ENCODE measurements at places on chromosomes 16 and 17. TPM values are rescaled to one million over a fixed set of nuclear protein-coding genes. Genes with fewer than 3 reads are reported as not detected.

GRCh38 chr16:61730997-61731396, 305.2 kb downstream of the CDH8 start:
- no peak for DNase-seq

DNA sequence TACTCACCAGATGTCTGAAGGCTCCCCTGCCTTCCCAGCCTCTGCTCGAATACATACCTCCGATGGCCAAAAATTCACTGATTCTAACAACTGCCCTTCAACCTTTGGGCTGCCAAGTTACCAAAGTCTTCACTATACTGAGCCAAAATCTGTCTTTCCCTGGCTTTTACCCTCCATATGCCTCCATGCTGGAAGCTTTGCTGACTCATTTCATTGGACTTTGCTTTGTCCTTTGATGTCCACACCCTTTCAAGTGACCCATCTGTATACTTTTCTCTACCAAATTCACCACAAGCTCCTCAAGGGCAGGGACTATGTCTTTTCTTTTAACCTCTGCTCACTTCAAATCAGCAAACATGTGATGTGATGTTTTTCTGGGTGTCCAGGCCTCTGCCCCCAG, 21.0 kb upstream of the MTMR4 start:
- no peak for DNase-seq

- DNase-seq, result peak; percentile 47
Observed at GRCh38 chr16:66717112-66717675, 20.7 kb upstream of the CMTM4 start.

GRCh38 chr16:73599870-73600269, 551.9 kb upstream of the ZFHX3 start:
- DNase-seq, result no peak

GRCh38 chr17:74262601-74263000, 11.4 kb upstream of the DNAI2 start:
- no peak for DNase-seq

- DNase-seq, result no peak
Observed at GRCh38 chr16:69589434-69590269, 23.9 kb downstream of the NFAT5 start.

DNA sequence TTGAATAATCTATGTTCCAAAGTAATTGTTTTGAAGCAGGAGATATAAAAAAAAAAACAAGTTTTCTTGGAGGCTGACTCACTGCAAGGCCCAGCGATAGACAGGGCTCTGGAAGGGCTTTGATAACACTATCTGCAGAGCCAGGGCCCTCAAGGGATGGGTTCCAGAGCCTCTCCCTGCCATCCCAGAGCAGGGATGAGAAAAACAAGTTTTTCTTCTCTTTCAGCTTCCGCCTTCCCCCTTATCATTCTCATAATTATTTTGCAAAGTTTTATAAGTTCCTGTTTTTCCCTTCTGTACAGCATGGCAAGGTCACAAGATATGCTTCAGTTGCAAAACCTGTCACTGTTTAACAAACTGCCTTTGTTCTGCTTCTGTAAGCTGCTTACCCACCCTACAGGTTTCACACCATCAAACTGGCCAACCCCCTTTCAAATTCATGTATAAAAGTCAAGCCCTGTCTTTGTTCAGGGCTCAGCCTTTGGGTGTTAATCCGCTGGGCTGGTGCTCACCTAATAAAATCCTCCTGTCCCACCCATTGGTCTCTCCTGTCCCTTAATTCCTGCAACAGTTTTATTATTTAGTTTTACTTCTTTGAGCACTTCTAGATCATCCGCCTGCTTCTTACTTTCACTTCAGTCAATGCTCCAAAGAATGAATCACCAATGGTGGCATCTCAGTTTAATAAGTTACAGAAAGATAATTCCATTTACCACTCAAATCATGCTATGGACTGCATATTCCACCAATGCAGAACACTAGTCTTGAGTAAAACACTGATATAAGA, 5.6 kb upstream of the THUMPD1 start:
- no peak for DNase-seq

GRCh38 chr17:82369211-82369610, 2.4 kb upstream of the UTS2R start:
- DNase-seq, result no peak

- no peak for DNase-seq
Observed at GRCh38 chr17:31495022-31495885, 103.8 kb downstream of the RAB11FIP4 start.

- DNase-seq, result no peak
Observed at GRCh38 chr16:53678756-53679343, 24.8 kb downstream of the RPGRIP1L start.

DNA sequence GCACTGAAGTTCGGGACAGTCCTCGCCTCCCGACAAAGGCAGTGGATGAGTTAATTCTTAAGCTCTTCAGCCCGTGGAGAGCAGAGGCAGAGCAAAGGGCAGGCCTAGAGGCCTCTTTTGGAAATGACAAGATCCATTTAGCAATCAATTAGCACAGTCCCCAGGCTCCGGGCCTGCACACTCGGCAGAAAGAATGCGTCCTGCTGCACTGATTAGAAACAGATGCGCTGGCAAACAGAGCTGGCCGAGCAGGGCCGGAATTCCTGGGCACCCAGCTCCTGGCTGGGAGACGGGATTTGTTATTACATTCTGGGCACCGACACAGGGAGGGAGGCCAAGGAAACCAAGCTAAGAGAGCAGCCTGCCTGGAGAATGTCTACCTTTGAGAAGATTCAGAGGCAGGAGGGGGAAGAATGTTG, 162.9 kb downstream of the COPRS start:
- no peak for DNase-seq

GRCh38 chr17:79620207-79621038, 9.6 kb upstream of the RBFOX3 start:
- DNase-seq, result no peak

GRCh38 chr17:29078183-29079045, 35.5 kb downstream of the PIPOX start:
- DNase-seq, result no peak

DNA sequence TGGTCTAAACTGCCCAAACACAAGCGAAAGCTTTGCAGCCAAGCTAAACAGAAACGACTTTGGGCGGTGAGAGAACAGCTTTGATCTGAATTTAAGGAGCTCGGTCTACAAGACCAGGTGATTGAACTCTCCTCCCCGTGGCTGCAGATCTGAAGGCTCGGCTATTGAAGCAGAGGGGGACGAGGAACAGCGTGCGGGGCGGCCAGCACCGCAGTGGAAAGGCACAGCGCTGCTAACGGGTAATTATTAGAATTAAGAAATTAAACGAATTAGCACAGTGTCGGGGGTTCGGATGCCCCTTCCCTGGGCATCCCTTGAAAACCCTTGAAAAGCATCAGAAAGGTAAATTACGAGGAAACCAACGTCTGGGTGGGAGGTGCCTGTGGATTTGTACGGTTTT, 431 bp downstream of the TEKT3 start:
- no peak for DNase-seq

- no peak for DNase-seq
Observed at GRCh38 chr16:57091200-57091974, 996 bp upstream of the CPNE2 start.

DNA sequence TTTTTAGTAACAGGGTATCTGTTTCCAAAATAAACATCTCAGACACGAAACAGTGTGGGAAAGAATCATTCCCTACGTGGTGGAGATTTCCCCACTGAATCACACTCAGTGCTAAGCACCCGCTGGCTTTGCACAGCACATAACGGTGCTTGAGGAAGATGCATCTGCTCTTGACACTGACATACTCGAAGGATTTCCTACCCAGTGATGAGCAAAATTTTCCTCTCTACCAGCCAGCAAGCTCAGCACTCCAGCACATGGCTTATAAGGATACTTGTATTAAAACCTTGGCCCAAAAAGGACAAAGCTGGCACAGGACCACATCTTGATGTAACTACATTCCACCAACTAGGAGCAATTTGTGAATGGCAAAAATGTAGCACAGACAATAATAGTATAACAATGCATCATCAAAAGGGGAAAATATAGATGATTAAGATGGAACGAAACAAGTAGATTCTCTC, 59.0 kb downstream of the ANKFY1 start:
- no peak for DNase-seq

DNA sequence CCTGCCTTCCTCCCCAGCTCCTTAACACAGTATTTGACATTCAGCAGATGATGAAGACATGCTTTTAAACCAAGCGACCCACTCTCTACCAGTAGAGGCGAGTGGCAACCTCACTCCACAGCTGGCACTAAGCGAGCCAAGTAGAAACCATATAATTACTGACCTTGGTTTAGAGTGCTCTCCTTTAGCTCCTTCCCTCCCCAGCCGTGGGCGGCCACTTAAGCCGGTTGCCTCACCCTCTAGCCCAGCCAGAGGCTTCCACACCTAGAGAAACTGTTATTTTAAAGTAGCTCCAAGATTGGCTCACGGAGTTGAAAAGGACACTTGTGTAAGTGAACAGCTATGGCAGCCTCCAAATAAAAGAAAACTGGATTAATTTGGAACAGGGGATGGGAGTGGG, 109.1 kb upstream of the CRHR1 start:
- no peak for DNase-seq

GRCh38 chr16:68450741-68451255, 2.5 kb upstream of the SMPD3 start:
- DNase-seq, result no peak

- DNase-seq, result no peak
Observed at GRCh38 chr17:79607940-79608623, 2.8 kb downstream of the RBFOX3 start.

DNA sequence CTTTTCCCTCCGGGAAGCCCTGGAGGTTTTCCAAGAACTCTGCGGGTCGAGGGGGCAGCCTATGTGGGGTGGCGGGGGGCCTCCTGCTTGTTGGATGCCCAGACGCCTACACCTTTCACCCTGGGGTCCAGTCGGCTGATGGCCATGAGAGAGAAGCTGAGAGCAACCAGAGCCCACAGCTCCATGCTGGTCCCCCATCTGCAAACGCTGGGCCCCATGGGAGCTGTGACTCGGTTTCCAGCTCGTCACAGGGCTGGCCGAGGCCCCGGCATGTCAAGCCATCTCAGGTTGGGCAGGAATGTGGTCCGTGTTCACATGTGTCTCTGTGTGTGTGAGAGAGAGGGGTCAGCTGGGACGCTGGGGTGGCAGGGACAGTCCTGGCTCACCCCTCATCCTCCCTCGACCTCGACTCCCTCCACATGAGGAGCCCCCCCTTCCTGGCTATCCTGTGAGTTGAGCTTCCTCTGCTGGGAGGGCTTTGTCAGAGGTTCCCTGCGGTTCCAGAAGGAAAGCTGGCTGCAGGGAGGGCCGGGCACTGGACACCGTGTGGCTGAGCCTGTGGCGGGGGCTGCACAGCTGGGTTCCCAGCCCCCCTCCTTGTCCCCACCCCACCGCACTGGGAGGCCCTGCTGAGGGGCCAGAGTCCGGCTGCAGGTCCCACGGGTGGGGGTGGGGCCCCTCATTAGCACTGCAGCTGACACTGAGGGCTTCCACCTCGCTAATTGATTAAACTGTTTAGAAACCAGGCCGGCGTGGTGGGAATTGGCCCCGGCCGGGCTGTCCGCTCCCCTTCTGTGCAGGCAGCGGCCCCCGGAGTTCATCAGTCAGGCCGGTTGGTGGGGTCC, 19.1 kb downstream of the METRNL start:
- DNase-seq, result no peak

DNA sequence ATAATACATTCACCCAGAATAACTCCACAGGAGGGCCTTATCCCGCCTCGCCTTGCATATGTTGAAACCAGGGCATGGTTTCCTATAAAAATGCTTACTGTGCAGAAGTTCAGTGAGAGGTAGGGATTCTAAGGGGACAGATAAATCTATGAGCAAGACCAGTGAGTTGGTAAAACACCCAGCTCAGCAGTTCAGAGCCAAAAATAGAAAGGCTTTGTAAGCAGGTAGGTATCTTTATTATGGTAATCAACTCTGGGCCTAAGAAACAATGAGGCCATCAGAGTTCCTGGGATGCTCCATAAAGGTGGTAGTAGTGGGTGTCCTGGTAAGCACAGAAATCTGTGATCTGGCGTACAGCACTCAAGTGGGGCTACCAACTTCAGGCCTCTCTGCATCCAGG, 549.4 kb upstream of the CDH5 start:
- DNase-seq, result no peak

DNA sequence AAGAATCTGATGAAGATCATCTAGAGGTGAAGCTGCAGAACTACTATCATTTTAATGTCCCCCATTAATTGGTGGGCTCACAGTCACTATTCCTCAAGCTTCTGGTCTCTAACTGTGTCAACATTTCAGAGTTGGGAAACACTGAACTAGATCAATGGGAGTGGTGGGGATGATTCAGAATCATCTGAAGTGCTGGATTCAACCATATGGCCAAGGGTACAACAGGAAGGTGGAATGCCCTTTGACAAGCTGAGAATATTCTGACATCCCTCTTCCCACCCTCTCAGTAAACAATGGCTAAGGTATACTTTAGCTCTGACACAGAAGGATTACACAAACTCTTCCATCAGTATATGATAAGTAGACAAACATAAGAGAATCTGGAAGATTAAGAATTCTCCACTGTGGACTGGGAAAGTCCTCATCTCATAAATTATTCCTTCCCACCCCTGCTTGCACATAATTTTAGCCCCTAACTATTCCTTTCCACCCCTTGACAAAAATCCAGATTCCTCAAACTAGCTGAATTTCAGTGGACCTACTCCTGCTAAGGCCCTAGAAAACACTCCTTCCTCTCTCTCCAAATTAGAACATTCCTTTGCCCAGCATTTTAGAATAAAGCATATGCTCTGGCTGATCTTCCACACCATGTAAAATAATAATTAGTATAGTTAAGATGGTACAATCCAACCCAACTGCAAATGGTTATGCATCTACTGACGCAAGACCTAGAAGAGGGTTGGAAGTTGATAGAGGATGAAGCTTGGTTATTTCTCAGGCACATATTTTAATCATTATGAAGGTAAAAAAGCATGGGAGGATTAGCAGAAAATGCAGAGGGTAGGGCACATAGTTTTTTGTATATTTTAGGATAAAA, 16.3 kb upstream of the RFFL start:
- DNase-seq, result no peak

- DNase-seq, result no peak
Observed at GRCh38 chr16:74275031-74275636, 21.5 kb upstream of the PSMD7 start.

MTSS2 gene
- 1.4 TPM for total RNA-seq

HEATR9 gene
- 6.7 TPM for total RNA-seq

EIF4A3 gene
- total RNA-seq, result 161 TPM

KRTAP9-4 gene
- total RNA-seq, result not detected

RPRML gene
- total RNA-seq, result not detected

C17orf107 gene
- 1.2 TPM for total RNA-seq

PLK1 gene
- 132 TPM for total RNA-seq

CCL8 gene
- total RNA-seq, result not detected

GDPD3 gene
- total RNA-seq, result 8.1 TPM

CLEC18C gene
- 0.14 TPM for total RNA-seq

FBXW10 gene
- total RNA-seq, result not detected

LRRC45 gene
- total RNA-seq, result 45.4 TPM

SLC25A10 gene
- 32.8 TPM for total RNA-seq

SDR42E1 gene
- 10.3 TPM for total RNA-seq

NXN gene
- 0.14 TPM for total RNA-seq

PPP1R27 gene
- not detected for total RNA-seq

NATD1 gene
- total RNA-seq, result 1.9 TPM

IGFBP4 gene
- 3.4 TPM for total RNA-seq

FAM117A gene
- total RNA-seq, result 44.9 TPM
